Epithelial cell of proximal tubule (primary cell): ENCODE measurements at places on chromosomes 5 and 9. TPM values are rescaled to one million over a fixed set of nuclear protein-coding genes. Genes with fewer than 3 reads are reported as not detected.

The CARTPT gene
- total RNA-seq: not detected in 2 replicates

The RNF180 gene
- total RNA-seq: 4.5 and 4.6 TPM in 2 replicates

The ANXA2R gene
- total RNA-seq: 0.35 and 2.2 TPM in 2 replicates

The ANKRD18A gene
- total RNA-seq: 2.7 and 3.1 TPM in 2 replicates

The ZDHHC11B gene
- 0.29 TPM in 1 of 2 replicates, not detected in the other for total RNA-seq

The GMCL2 gene
- not detected in 2 replicates for total RNA-seq

The FOXD4L3 gene
- total RNA-seq: not detected in 2 replicates

The GDF9 gene
- 0.14 and 0.52 TPM in 2 replicates for total RNA-seq

The ROPN1L gene
- 1.1 TPM in 1 of 2 replicates, not detected in the other for total RNA-seq

The RANBP6 gene
- total RNA-seq: 17.1 and 21.8 TPM in 2 replicates

The TAF11L10 gene
- total RNA-seq: not detected in 2 replicates

The NR2F1-AS1 gene
- total RNA-seq: 1.2 and 1.6 TPM in 2 replicates

The ZNF483 gene
- 2.2 and 2.5 TPM in 2 replicates for total RNA-seq

The PARP8 gene
- total RNA-seq: 5.2 and 8.8 TPM in 2 replicates

The PCAT7 gene
- total RNA-seq: not detected in 2 replicates

The GPX8 gene
- 38.8 and 58.5 TPM in 2 replicates for total RNA-seq

The SMIM33 gene
- not detected in 2 replicates for total RNA-seq

The CORO2A gene
- 3.7 and 5.7 TPM in 2 replicates for total RNA-seq

The ADAMTS12 gene
- total RNA-seq: 2.1 and 3.3 TPM in 2 replicates

The PCDHA4 gene
- 1.6 TPM in 1 of 2 replicates, not detected in the other for total RNA-seq

The GLIPR2 gene
- 23.6 and 42.7 TPM in 2 replicates for total RNA-seq

The IFNA21 gene
- not detected in 2 replicates for total RNA-seq

The FAM114A2 gene
- 5.5 and 13.1 TPM in 2 replicates for total RNA-seq

The CXCL14 gene
- 0.06 and 0.14 TPM in 2 replicates for total RNA-seq

The SH3PXD2B gene
- 23.7 and 25.6 TPM in 2 replicates for total RNA-seq

The MTRR gene
- 20.0 and 39.9 TPM in 2 replicates for total RNA-seq

The SCAI gene
- 2.1 and 4.3 TPM in 2 replicates for total RNA-seq

The TMEM232 gene
- 0.86 TPM in 1 of 2 replicates, not detected in the other for total RNA-seq

The CA9 gene
- 0.43 TPM in 1 of 2 replicates, not detected in the other for total RNA-seq

The IL9 gene
- total RNA-seq: not detected in 2 replicates

The IL13 gene
- not detected in 2 replicates for total RNA-seq

The AGXT2 gene
- total RNA-seq: not detected in 2 replicates

The SOX30 gene
- total RNA-seq: 0.23 TPM in 1 of 2 replicates, not detected in the other

The PCSK1 gene
- total RNA-seq: not detected in 2 replicates

The GABRA6 gene
- not detected in 2 replicates for total RNA-seq

The ARL14EPL gene
- 0.17 TPM in 1 of 2 replicates, not detected in the other for total RNA-seq

The HAVCR2 gene
- total RNA-seq: 0.12 TPM in 1 of 2 replicates, not detected in the other
